ENCODE measurements at places on chromosomes 1 and 21.
A peak's percentile ranks its signal among the peaks of the same experiment; 100 is the strongest.

DNA sequence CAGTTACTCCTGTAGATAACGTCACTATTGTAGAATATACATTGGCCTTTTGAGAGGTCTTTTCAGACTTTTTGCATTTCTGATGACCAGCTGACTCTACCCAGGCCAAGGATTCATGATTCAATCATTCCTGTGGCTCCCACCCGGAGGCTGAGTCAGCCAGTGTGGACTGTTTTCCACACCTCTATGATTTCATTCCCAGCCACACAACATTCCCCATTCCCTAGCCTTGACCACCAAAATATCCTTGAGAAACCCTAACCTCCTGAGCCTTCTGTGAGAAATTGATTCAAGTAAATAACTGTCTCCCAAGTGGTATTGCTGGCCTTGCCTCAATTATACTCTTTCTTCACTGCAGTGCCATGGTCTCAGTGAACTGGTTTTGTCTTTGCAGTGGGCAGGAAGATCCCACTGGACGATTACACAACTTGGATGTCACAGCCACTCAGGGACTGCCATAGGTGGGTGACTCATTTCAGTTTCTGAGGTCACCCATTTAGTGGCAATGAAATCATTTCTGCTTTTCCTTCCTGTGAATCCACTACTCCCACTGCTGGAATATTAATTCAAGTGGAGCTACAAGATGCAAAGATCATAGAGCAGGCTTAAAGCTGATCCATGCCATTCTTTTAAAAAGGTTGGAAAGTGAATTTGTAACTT, 518.6 kb upstream of the ZP4 start:
- DNase-seq, result no peak

- no peak for DNase-seq
Observed at GRCh38 chr1:168260393-168260792, 20.3 kb upstream of the TBX19 start.

GRCh38 chr1:96698342-96698983, 23.1 kb upstream of the PTBP2 start:
- no peak for DNase-seq

DNA sequence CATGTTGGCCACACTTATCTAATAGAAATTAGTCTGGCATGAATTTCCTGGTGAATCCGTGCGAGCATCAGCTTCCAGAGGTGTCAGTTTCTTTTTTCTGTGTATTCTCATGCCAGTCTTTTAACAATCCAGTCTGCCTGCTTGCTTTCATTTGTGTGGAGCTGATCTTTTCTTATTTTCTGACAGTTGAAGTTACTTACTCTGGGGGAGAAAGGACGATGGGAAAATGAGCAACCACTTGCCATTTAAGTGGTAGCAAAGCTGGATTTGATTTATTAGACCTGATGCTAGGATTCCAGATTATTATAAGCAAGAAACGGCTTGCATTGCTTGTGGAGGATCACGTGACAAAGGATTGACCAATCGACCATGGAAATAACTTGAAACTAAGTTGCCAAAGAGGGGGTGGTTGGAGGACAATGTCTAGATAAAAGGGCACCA, 24.3 kb upstream of the APP start:
- DNase-seq, result no peak

- no peak for DNase-seq
Observed at GRCh38 chr1:6960291-6960811, 175.1 kb downstream of the CAMTA1 start.

DNA sequence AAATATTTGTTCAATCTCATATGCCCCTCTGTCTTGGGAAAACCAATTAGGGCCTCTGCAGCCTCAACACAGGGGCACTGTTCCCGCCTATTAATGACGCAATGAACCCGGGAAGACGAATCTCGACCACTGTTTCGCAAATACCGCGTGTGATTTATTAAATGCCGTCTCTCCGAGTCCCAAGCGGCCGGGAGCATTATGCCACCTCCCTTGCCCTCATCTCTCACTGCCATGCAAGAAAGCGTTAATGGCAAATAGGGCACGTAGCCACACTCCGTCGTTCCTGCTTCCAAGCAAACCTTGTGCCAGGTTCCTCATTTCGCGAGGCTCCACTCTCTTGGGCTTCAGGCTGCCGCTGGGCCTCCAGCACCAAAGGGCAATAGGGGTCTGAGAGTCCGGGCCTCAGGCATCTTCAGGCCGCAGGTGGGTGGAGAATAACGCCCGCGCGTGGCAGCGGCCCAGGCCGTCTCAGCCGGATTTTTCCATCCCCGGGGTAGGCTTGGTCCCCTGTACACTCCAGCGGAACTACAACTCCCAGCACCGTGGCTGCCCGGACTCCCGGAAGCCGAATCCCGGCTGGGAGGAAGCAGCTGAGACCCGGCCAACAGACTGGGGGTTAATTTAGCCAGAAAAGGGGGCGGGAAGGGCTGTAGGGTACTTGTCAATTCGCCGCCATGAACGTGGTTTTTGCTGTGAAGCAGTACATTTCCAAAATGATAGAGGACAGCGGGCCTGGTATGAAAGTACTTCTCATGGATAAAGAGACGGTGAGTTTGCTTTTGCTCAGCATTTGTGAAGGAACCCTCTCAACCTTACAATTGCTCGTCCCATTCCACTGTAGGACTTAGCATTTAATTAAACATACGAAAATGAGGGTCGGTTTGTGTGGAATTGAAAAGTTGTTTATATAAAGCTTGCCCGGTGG, at the start of gene VPS45:
Gene VPS45, plus strand, starts transcription at position 593 of the 925 bp plus-strand sequence. Its CDS starts 82 bp downstream, at position 675.
- DNase-seq, result peak; percentile 90

DNA sequence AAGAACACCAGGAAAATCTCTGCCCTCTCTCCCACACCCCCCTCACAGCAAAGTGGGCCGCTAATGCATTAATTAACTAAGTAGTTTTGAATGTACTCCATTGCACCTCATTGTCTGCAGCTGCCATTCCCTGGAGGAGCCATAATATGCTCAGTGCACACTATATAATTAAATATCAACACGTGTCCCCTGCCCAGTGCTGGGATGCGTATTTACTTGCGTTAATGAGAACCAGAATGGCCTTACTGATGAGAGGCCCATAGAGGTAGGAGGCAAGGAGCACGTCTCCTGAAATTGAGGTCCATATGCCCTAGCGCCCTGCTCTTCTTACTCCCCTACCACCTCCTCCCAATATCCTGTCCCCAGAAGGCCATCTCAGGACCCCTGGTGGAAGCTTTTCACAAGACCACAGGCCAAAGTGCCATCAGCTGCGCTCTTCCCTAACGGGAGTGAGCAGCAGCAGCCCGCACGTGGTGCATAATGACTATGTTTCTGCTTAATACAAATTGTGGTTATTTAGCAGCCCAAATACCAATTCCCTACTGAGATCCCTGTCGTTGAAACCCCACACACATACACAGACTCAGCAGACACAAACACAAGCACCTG, 76.8 kb downstream of the PLXNA2 start:
- DNase-seq, result no peak

GRCh38 chr21:44878053-44878982, 4.8 kb upstream of the PTTG1IP start:
- no peak for DNase-seq

DNA sequence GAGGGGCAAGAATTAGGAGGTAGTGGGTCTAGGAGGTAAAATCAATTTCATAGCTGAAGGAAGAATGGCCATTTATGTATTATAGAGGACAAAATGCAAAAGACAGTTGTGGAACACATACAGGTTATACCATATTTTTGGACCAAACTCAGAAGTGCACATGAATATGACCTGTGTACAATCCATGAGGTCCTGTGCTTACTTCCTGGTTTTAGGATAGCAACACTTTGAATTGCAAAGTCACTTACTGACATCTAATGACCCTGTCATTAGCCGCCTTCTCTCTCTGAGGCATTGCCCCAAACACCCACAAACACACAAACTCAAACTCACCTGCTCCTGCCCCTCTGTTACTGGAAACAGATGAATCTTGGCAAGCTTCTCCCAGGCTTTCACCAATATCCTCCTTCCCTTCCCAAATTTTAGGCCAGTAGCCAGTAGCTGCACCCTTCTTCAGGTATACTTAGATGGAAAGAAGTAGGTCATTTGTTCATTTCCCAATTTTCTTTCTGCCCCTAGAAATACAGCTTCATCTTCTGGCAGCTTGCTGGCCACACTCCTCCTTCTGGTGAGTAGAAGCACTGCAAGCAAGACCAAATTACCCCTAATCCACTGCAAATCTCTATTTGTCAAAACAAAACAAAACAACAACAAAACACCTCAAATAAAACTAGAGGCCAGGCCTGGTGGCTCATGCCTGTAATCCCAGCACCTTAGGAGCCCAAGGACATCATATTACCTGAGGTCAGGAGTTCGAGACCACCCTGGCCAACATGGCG, 13.7 kb upstream of the RPL5 start:
- DNase-seq, result peak; percentile 18

- no peak for DNase-seq
Observed at GRCh38 chr1:232923739-232924386, 26.5 kb upstream of the NTPCR start.

DNA sequence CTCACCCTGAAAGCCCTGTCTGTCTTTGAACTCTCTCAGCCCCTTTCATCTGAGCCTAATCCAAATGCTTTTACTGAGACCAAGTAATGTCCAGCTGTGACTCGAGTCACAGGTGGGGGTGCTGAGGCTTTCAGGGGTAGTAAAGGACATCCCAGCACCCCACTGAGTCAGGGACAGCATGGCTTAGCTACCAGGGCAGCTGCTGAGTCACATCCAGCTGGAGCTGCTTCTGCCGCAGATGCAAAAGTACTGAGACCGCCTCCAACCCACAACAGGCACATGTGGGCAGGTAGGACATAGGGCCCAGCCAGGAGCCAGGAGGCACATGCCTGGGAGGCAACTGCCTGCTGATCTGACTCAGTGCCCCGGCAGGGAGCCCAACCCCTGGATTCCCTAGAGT, 6.7 kb upstream of the VSIG8 start:
- no peak for DNase-seq

DNA sequence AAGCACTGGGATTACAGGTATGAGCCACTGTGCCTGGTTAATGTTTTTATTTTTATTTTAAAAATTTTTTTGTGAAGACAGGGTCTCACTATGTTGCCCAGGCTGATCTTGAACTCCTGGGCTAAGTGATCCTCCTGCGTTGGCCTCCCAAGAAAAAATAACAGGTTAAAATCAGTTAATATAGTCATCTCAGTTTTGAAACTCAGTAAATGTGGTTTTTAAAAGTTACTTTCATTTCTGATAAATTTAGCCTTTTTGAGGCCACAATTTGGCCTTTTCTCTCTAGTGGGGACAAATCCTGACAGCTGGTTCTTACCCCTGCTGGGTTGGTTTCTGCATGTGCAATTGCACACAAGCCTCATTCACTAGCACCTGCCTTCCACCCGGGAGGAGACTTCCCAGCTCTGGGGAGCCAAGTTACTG, 13.3 kb downstream of the PMF1 start:
- DNase-seq, result no peak

GRCh38 chr1:24865168-24865567, 64.9 kb downstream of the RUNX3 start:
- no peak for DNase-seq

DNA sequence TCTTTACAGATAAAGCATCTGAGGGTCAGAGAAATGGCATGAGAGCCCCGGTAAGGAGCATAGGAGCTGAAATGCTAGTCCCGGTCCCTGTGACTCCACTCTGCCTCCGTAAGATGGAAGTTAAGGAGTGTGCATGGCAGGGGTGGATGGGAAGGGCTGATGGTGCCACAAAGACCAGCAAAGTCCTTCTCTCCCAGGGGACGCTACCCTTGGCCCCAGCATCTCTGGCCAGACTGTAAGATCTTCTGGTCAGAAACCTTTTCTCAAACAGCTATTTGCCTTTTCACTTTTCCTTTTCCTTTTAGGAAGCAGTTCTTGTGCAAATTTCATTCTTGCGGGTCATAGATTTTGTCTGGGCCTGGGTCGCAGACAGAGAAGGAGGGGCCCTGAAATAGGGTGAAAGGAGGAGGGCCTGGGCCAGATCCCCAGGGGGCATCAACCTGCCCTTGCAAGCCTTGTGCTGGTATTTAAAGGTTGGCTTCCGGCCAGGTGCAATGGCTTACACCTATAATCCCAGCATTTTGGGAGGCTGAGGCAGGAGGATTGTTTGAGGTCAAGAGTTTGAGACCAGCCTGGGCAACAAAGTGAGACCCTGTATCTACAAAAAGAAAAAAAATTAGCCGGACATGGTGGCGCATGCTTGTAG, 14.4 kb upstream of the EPS8L3 start:
- DNase-seq, result no peak

DNA sequence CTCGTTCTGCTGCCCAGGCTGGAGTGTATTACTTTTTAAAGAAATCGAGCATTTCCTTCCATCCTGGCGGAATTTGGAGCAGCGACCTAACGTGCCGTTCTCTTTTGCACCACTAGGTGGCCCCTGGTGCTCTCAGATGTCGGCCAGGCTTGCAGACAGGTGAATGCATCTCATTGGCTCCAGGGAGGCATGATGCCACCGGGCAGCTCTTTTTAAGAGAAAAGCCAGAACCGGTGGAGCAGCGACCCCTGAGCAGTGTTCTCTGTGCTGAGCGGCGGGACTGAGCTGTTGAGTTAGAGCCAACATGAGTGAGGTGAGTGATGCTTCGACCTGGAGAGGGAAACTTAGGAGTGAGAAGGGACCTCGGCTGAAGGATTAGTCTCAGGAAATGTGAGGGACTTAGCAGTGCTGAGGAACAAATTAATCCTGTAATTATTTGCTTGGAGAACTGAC, at the start of gene PCP4:
Gene PCP4, plus strand, starts transcription at position 241 of the 453 bp plus-strand sequence. Its CDS starts 64 bp downstream, at position 305.
- peak; percentile 71 for DNase-seq

DNA sequence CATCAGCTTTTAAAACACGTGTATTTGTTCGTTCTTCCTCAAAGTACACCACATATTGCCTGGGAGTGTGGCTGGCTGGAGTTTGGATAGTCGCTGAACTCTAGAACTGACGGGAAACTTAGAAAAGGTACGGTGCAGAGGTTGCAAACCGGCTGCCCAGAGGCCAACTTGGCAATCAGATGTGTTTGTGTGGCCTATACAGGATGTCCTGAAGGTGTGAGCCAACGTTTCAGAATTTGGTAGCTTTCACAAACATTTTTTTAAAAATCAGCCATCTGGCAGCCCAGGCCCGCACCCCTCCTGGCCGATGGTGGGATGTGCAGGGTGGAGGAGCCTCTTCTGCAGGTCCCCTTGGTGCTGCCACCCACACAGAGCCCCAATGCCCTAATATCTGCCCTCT, 73.6 kb upstream of the SLC25A33 start:
- DNase-seq, result no peak

DNA sequence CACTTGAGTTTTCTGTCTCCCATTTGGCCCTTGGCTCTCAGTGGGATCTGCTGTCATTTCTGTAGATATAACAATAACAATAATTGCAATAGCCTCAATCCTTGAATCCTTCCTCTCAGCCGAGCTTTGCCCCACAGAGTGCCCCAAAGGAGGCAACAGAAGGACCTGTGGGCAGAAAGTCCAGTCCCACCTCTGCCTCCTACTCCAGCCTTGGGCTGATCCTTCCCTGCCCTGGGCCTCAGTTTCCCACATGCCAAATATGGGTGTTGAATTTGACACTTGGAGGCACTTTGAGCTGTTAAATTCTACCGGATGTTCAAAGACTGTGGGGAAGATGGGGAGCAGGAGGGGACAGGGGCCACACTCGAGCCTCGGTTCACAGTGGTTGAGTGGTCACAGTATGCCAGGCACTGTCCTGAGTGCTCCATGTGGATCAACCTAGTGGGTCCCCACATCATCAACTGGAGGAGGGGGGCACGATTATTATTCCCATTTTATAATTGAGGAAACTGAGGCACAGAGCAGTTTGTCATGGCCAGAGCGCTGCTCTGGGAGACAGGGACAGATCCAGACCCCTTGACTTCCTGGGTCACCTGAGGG, 307.1 kb downstream of the MATN1 start:
- DNase-seq, result no peak

- no peak for DNase-seq
Observed at GRCh38 chr1:78227705-78228635, 182.2 kb downstream of the GIPC2 start.

All from endothelial cell (in vitro differentiated cells).